Mucosa of gallbladder (tissue), 1 donor: ENCODE measurements at places on chromosomes 6 and 20. TPM values are rescaled to one million over a fixed set of nuclear protein-coding genes. Genes with fewer than 3 reads are reported as not detected.

- DNase-seq = no peak
These were observed 22.5 kb downstream of the FGD2 start for GRCh38 chr6:37027811-37028469.

DNA sequence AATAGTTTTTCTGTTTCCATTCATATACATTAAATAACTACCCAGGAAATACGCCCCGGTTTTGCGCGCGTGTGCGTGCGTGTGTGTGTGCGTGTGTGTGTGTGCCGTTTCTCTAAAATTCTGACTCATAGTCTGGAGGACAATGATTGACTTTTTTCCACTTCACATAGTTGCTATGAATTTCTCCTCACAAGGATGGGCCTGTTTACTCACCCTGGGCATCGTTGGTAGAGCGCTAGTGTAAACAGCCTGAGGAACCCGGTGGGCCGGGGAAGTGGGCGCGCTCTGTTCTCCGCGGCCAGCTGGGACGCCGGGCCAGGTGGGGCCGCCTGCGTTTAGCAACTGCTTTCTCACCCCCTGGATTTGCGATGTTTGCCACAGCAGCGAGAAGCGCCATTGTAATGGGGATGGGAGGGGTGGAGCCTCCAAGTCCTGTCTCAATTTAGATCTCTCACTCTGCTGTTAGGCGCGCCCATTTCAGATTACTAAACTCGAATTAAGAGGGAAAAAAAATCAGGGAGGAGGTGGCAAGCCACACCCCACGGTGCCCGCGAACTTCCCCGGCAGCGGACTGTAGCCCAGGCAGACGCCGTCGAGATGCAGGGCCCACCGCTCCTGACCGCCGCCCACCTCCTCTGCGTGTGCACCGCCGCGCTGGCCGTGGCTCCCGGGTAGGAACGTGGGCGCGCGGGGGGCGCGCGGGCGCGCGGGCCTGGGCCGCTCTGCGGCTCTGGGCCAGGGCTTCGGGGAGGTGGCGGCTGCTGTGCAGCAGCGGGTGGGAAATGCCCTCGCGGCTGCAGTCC, at the start of gene CD109:
CD109 (plus strand) TSS at position 585 of the 803 bp plus-strand sequence; CDS start at position 598, 13 bp downstream.
- no peak for DNase-seq

GRCh38 chr6:163808231-163808630, 393.7 kb downstream of the QKI start:
- no peak for DNase-seq

DNA sequence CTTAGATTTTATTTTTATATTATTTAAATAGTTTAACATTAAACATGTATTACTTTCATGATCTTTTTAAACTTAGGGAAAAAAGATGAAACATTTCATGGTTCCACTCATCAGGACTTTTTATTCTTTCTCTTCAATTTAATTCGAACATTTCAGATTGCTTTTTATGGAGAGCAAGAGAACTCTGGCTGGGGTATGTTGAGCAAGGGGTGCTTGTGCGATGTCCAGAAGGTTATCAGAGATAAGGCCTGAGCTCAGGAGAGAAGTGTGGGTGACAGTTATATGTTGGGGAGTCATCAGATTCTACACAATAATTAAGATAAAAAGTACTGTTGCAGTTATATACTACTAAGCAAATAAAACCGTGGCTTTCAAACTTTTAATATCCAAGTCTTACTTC, 37.5 kb downstream of the FKBP5 start:
- DNase-seq = no peak

- DNase-seq = no peak
These were observed 316.8 kb upstream of the TSHZ2 start for GRCh38 chr20:52655395-52655794.

Gene SNAP91
- total RNA-seq = 2.5 TPM

GRCh38 chr20:37333848-37334318, 12.1 kb upstream of the SRC start:
- DNase-seq = no peak

DNA sequence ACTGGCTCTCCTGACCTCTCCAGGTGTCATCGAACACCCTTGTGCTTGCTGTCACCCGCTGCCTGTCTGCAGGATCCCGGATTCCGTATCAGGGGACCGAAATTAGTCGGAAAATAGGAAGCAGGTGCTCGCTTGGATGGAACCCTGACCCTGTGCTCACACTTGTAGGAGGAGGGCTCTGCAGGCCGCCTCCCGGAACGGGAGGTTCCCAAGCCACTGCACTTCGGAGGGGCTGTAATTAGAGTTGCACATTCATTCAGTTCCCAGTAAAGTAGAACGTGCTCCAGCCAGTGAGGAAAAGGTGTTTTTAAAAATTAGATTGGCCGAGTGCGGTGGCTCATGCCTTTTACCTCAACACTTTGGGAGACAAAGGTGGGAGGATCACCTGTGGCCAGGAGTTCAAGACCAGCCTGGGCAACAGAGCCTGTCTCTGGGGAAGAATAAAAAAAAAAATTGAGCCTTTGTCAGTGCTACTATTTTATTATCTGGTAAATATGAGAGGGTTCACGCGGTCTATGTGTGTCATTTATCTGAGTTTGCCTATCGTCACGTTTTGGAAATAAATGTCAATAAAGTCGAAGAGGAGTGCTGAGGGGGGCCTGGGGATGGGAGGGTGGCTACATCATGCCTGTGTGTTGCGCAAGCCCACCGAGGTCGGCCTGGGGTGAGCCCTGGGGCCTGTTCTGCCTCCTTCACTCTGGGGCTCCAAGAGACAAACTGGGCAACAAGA, 1.5 kb upstream of the GMEB2 start:
- no peak for DNase-seq

DNA sequence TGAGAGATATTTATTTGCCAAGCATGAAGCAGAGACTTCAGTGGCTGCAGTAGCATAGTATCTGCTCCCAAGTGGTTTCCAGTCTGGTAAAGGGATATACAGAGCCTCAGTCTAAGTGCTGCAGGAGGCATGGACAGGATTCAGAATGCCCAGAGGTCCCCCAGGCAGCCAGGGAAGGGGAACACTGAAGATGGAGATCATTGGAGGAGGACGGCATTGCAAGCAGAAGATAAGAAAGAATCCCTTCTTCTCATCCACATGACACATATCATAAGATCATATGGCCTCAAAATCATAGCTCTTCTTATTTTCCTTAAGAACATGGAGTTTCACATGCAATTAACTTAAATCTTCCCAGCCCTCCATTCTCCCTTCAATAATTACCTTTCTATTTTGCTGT, 136.1 kb downstream of the KCNQ5 start:
- no peak for DNase-seq

DNA sequence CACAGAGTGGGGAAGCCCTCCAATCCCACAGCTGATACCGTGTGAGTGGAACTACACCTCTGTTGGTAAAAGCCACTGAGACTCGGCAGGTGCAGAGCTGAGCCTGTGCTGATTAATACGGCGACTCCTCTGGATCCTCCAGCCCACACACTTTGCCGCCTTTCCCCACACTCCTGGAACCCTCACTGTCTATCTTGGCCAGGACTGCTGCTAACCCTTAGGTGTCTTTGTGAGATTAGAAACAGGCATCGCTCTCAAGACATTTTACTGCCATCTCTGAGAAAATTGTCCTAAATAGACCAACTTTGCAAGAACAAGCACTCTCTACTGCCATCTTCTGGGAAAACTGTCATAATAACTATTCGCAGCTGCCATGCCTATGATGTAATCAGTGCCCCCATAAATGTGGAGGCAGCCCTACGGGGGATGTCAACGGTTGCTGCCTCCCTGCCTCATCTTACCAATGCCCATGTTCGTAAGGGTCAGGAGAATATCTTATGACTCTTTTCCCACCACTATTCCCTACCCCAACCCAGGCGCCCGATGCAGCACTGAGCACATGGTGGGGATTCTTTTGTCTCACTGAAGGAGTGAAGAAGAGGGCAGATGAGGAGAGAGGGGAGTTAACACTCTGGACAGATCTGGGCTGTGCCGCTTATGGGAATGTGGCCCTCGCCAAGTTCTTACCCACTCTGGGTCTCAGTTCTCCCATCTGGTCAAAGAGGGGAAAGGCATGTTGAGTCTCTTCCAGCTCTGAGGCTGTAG, 26.1 kb upstream of the KCNB1 start:
- DNase-seq = no peak

DNA sequence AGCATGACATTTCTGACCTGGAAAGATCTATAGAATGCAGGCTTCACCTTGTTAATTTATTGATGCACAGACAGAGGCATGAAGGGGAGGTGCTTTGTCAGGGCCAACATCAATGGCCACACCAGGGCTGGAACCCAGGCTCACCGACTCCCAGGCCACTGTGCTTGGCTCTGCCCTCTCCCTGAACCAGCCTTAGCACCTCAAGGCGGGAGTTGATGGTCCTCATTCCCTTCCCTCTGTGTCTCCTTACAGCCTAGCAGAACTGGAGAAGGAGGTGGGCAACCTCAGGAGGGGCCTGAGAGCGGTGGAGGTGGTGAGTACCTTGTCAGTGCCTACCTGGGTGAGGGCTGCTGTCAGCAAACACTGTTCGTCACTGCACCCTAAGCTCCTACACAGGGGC, 35.6 kb downstream of the MOCS1 start:
- no peak for DNase-seq

GRCh38 chr6:122323361-122323760, 76.1 kb upstream of the HSF2 start:
- no peak for DNase-seq

DNA sequence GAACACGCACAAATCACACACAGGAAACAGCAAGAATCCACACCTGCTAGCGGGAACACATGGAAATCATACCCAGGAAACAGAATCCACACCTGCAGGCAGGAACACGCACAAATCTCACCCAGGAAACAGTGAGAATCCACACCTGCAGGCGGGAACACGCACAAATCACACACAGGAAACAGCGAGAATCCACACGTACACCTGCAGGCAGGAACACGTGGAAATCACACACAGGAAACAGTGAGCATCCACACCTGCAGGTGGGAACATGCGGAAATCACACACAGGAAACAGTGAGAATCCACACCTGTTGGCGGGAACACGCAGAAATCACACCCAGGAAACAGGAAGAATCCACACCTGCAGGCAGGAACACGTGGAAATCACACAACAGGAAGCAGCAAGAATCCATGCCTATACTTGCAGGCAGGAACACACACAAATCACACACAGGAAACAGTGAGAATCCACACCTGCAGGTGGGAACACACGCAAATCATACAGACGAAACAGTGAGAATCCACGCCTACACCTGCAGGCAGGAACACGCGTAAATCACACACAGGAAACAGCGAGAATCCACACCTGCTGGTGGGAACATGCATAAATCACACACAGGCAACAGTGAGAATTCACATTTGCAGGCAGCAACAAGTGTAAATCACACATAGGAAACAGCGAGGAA, 108.6 kb downstream of the DLL1 start:
- peak; percentile 4 for DNase-seq

DNA sequence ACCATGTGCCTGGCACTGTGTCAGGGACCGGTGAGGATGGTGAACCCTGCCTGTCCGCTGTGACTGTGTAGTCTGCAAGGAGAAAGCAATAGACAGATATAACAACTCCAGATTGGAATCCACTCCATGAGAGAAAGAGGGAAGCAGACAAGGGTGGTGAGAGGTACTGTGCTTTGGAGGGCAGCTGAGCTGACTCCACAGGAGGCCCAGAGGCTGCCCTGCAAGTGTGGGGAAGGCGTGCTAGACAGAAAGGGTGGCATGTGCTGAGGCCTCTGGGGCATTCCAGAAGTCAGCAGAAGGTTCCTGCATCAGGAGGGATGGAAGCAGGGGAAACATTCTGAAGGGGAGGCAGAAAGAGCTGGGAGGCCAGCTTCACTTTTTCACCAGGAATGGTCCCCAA, 39.3 kb upstream of the APCDD1L start:
- DNase-seq = no peak

Gene GFOD1
- total RNA-seq = 17.4 TPM

DNA sequence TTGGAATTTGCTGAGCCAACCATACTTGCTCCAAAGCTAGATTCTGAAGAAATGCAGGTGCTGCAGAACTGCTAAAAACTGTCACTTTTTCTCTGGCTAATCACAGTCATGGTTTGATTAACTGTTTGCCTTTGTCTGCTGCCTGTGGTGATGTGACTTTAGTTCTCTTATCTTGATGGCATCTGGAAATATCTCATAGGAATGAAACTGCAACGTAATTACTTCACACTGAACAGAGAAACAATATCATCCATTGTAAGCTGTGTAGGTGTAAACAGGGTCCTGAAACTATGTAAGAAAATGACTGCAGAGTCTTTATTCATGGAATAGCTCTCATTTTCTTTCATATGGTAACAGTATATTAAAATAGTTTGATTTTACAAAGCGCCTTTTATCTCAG, 721.9 kb upstream of the HS3ST5 start:
- DNase-seq = no peak

Gene SNX21
- total RNA-seq = 34.6 TPM

Gene HLA-F
- 87.3 TPM for total RNA-seq

DNA sequence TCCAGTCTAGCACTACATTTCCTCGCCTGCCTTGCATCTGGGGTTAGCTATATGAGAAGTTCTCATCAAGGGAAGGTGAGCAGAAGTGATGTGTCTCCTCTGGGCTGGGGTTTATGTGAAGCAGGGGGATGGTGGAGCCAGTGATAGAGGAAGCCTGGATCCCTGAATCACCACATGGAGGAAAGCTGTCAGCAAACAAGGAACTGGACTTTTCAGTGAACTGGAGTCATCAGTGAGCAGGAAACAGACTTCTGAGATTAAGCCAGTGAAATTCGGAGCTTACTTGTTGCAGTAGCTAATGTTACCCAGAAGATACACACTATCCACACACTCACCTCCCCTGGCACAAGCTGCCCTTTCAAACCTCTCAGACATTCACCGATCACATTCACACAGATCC, 13.4 kb upstream of the TOX2 start:
- DNase-seq = no peak
